Hepatic stellate cell (primary cell): ENCODE measurements at places on chromosomes 1 and 21.

DNA sequence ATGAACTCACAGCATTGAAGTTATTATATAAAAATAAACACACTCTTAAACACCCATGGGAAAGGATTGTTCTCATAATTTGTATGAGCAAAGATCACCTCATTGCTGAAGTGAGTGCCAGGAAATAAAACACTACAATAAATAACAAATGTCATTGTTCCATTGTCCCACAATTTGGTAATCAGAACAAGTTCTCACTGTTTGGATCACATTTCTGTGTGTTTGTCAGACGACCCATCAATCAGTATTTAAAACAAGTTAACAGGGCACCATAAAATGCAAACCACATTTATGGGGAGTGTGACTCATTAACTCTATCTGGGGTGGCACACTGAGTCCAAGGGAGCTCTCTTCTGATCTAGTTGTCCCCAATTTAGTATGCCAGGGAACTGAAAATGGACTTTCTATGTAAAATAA, 124.5 kb downstream of the PTPRC start:
- no peak for DNase-seq

DNA sequence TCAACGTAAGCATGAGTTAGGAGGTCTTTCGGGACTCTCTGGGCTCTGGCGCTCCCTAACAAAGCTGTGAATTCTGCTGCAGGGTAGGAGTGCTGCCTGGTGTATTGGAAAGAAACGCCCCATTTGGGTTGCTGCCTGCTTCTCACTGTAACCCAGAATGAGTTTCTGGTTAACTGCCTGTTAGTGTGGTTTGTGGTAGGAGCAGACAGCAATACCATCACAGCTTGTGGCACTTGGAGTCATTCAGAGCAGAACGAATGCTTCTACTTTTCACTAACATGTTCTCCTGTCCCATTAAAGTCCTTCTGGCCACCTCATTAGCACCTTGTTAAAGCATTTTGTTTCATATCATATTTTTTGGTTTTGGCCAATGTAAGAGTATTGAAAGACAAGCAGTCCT, 18.1 kb downstream of the MAP3K7CL start:
- DNase-seq, result no peak

- DNase-seq, result no peak
These were observed 113.7 kb downstream of the PTPRU start for GRCh38 chr1:29349871-29350491.

DNA sequence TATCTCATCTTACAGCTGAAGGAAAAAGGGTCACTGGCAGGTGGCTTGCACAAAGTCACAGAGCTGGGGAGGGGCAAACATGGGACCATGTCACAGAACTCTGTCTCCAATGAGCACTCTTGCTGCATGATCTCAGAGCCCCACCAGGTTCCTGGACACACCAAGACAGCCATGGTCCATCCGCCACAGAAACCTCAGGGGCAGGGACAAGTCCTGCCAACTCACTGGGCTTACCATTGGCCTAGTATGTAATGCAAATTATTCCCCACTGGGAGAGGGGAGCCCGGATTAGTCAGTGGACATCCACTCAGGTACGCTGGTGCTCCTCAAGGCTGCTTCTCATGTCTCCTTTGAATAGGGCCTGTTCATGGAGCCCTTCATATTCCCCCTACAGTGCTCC, 14.2 kb downstream of the S100A7A start:
- no peak for DNase-seq

DNA sequence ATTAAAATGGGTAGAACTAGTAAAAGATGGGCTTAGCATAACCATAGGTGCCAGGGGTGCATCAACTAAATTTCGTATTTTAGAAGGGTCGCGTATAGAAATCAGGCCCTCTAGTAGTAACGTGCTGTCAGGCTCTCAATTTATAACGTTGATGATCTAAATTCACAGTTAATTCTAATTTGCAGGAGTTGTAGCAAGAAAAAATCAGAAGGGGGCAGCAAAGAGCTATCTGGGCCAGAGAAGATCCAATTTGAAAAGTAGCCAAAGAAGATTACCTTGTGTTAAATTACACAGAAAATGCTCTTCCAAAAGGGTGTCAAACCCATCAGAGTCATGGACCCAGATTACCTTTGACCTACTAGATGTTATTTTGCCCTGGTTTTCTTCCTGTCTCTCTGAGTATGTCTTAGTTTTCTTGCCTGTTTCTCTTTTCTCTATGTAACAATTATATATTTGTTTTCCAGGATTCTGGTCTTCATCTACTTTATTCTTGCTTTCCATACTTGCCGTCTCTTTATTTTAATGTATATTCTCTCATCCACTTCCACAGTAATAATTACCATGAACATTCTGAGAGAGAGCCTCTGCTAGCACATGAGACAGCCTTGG, 1030.9 kb downstream of the AMY1C start:
- DNase-seq, result peak; percentile 17

GRCh38 chr1:902802-903201, 20.9 kb upstream of the SAMD11 start:
- no peak for DNase-seq

DNA sequence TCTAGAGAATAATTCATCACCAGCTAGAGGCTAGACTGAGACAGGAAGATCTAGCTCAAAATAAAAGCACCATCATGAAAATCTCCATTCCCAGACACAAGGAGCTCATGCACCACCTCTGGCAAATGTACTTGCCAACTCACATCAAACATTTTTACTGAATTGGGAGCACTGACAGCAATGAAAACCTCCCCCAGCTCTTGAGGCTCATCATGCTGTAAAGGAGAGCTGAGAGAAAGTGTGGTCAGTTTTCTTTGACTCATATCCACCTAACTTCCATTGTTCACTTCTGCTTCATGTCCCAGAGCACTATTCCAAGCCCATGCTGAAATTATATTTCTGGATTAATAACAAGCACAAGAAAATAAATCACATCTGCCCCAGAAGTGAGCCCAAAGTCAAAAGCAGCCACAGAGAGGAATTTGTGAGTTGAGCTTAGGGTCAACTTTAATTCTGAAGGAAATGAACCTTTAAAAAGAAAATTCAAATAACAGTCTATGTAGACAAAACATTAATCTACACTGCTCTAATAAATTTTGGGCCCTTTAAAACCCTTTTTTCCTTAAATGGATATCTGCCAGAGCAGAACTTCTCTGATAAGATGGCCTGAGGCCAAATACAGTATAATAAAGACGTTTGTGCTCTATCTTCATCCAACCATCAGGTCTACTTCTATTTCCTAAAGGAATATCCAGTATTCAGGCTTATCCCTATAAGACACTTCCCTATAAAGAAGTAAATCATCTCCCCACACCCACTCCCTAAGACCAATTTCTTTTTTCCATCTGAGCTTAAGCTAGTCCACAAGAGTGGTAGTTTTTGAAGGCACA, 85.9 kb upstream of the ADAM30 start:
- DNase-seq, result no peak

- DNase-seq, result peak; percentile 54
These were observed 7.0 kb upstream of the TRIM45 start for GRCh38 chr1:117128323-117129079.

DNA sequence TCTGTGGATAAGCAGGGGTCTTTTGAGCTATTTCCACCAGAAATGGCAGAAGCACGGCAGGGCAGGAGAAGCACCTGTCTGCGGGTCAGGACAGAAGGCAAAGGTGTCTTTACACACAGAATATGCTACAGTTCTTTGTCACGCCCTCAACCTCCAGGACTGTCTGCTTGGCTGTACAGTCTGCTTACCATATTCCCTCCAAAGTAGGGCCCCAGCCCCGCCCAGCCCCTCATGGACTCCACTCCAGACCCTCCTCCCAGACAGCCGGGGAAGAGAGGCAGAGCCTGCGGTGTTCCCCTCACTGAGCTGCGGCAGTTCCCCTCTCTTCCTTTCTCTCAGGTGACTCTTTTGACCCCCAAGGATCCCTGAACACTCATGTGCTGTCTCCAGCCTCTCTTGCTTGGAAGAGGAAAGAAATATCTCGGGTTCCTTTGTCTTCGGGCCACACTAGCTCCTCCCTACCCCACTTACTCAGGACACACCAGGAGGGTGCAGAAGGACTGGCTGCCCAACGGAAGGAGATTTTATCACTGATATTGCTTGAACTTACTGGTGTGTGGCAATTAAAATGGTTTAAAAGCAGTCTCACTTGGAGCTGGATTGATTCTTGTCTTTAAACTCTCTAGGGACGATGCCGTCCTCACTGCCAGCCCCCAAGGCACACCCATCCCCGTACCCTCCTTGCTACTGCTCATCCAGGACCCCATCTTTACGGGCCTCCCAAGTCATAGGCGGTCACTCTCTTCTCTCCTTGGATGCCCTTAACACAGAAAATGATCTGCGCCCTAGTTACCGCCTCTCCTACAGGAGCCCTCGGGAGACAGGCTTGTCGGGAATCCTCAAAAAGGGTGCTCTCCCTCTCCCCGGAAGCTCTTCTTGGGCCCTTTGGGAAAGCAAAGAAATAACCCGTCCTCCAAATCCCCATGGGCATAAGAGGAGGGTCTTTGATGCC, 169.7 kb downstream of the TOMM20 start:
- no peak for DNase-seq

DNA sequence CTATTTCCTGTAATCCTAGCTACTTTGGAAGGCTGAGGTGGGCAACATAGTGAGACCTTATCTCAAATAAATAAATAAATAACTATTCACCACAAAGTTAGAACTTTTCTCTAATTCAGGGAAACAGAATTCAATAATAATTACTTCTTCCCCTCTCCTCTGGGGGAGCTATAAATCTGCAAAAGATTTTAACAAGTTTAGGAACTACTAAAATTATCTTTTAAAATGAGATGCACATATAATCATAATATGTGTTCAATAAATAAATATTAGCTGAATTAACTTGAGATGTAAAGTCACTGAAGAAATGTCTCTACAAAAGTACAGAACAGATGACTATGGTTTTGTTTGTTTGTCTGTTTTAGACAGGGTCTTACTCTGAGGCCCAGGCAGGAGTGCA, 14.1 kb downstream of the WDR47 start:
- no peak for DNase-seq

- peak; percentile 53 for DNase-seq
These were observed at the start of gene AVPR1B for GRCh38 chr1:206117151-206117948. AVPR1B (minus strand) TSS chr1:206117388; CDS start chr1:206116890, 498 bp downstream.

DNA sequence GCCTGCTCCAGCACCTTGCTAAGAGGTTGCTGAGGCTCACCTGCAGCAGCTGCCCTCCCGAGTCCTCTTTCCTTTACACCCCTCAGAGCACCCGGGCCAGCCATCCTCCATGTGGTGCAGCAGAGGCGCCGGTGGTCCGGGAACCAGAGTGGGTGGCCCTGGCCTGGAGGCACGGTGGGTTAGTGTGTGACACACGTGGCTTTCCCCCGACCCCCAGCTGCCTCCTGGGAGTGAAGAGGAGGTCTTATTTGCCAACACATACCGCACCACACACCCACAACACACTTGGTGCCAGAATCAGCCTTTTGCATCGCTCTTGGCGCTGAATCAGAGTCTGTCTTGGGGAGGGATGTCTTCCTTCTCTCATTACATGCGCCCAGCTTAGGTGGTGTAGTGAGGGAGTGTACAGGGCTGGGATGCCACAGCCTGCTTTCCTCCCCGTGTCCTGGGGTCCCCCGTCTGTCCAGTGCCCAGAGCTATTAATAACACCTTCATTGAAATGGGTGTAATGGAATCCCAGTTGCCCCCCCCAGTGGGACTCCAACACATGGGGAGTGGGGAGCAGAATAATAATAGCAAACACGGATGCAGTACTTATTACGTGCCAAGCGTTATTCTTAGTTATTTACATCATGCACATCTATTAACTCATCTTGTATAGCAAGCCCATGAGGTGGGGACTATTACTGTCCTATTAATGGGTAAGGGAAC, 38.2 kb downstream of the MAPKAPK2 start:
- no peak for DNase-seq

- no peak for DNase-seq
These were observed 45.7 kb upstream of the PLPPR4 start for GRCh38 chr1:99218572-99218971.
